Stimulated activated CD4-positive, alpha-beta T cell treated with anti-CD3 and anti-CD28 coated beads, Interleukin-15, amount 100 ng/mL, for 1 hour (primary cell): ENCODE measurements at places on chromosomes 5 and 9.
A peak's percentile ranks its signal among the peaks of the same experiment; 100 is the strongest.

DNA sequence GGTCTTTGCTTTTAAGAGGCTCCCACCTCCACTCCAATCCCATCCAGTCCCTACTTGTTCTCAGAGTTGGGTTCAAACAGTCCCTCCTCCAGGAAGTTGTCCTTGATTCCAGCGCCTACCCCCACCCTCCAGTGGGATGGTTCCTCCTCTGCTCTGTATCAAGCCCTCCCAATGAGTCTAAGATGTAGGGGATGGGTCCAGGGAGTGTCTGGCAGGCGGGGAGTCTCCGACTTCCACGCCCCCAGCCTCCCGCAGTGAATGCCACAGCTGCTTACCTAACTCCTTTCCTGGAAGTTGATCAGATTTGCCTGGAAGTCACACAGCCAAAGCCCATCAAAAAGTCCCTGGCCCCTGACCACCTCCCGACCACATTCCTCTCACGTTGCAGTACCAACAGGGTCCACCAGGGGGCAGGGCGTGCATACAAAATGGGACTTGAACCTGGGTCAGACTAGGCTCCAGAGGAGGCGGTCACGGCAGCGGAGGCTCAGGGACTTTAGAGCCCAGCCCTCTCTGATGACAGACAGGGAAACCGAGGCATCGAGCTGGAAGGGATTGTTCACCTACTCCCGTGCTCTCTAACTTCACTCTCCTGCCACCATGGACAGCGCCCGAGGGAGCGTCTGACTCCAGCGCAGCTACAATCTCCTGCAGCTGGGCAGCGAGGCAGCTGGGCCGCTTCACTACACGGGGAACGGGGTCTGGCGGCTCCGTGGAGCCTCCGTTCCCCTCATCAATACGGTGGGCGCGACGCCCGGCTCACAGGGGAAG lies 25.0 kb upstream of the TDRD7 start:
- peak; percentile 65 for DNase-seq

GRCh38 chr5:103526164-103526915 lies 36.2 kb downstream of the NUDT12 start:
- no peak for DNase-seq

DNA sequence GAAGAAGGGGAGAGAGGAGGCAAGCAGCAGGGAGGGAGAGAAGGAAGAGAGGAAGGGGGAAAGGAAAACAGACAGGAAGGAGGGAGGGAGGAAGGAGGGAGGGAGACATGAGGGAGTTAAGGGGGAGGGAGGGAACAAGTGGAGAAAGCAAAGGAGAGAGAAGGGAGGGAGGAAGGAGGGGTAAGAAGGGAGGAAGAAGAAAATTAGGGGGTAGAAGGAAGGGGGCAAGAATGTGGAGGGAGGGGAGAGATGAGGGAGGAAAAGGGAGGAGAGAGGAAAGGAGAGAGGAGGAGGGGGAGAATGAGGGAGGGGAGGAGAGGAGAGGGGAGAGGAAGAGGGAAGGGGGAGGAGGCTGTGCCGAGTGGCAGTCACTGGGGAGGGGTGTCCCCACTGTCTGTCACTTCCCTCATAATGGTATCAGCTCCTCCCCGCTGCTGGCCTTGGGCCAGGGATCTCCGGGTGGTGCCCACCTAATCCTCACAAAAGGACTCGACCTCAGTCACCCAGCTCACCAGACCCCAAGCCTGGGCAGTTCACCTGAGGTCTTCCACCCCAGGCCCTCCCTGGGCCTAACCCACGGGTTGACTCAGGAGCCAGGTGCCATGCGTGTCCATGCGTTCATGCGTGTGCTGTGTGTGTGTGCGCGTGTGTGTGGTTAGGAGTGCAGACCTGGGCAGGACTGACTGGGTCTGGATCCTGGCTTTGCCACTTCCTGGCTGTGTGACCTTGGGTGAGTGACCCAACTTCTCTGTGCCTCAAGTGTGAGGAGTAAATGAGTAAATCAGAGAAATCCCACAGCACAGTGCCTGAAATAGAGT lies 18.1 kb downstream of the C9orf50 start:
- DNase-seq: no peak

- no peak for DNase-seq
Observed at GRCh38 chr9:136604823-136605525, 57.7 kb upstream of the EGFL7 start.

DNA sequence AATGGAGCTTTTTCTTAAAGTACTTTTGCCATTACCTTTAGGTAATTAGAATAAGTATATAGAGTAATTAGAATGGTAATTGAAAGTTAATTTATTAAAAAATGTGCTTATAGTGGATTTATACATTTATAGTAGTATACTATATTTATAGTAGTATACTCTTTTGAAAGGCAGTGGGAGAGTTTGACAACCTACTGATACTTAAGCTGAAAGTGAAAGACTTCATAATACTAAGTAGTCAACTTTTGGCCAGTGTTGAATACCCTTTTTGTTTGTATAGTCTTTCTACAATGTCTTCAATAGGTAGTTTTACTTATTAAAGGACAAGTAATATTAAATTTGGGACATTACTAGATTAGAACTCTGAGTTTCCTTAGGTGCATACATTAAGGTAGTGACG lies 12.9 kb downstream of the SREK1 start:
- DNase-seq: no peak

DNA sequence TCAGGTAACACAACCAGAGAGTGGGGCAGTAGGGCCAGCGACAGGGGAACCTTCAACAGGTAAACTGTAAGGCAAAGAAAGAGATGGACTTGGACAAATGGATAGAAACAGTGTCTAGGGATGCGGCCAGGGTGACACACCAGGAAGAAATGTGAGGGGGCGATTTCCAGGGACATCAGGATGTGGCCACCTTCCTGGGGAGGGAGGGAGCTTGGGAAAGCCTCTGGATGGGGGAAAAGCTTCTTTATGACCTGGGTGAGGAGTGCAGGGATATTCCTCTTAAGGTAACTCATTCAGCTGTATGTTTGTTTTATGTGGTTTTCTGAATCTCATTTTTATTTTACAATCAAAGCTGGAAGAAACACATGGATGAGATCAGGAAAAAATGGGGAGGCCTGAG lies 11.9 kb upstream of the NXNL2 start:
- no peak for DNase-seq

DNA sequence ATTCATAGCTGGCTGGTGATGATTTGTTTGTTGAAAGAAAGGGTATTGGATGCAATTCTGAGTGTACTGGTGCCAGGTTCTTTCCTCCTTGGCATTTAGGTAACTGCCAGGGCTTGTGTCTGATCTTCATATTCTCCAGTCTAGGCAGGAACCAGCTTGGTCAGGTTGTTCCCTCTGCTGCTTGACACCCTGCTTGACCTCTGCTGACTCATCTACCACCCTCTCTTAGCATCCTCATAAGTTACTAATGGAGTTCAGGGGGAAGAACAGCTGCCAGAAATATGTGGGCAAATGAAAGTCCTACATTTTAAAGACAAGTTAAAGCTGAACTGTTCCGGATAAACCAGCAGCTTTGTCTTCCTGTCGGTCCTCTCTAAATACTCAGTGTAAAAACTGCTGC lies 116.1 kb upstream of the TNC start:
- DNase-seq: no peak

- DNase-seq: no peak
Observed at GRCh38 chr9:68552700-68553476, 12.2 kb upstream of the TMEM252 start.

DNA sequence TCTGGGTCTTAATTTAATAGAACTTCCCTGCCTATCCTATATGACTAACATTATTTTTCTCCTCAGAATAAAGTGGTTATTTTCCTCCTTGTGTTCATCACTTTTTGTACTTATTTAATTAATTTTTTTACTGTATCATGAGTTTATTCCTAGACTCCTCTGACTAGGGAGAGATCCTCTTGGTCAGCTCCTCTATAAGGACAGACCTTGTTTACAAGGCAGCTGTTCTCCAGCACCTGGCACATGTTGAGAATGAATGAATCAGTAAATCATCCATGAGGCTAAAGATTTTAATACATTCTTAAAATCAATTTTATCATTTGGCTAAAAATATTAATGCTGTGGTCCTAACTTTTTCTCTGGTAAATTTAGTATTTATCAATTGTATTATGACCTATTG lies 139.8 kb downstream of the NUDT12 start:
- DNase-seq: no peak

DNA sequence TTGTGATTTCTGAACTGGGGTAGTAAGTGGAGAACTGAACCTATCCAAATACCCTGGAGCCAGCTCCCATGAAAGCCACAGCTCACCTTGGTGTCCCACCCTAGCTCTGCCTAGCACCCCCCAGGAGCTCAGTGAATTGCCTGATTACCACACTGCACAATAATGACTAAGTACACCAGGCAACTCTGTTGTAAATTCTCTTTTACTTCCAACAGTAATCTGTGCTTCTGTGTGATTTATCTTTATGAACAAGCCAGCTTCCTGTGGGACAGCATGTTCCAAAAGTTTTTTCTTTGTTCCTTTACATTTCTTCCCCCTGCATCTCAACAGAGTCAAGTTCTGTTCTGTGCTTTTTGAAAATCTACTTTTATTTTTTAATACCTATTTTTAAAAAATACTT lies 22.1 kb upstream of the GRPEL2 start:
- DNase-seq: no peak

- peak; percentile 0 for DNase-seq
Observed at GRCh38 chr5:57692582-57693487, 210.2 kb upstream of the ACTBL2 start.

GRCh38 chr5:152523964-152524363 lies 118.9 kb upstream of the NMUR2 start:
- no peak for DNase-seq

- no peak for DNase-seq
Observed at GRCh38 chr9:108834959-108835665, 20.7 kb downstream of the ACTL7B start.
